ENCODE measurements at places on chromosomes 1 and 21.
A peak's percentile ranks its signal among the peaks of the same experiment; 100 is the strongest.

GRCh38 chr1:244074559-244075171, 23.6 kb downstream of the ZBTB18 start:
- DNase-seq = no peak

GRCh38 chr1:158996998-158997397, 12.7 kb upstream of the IFI16 start:
- DNase-seq = no peak

DNA sequence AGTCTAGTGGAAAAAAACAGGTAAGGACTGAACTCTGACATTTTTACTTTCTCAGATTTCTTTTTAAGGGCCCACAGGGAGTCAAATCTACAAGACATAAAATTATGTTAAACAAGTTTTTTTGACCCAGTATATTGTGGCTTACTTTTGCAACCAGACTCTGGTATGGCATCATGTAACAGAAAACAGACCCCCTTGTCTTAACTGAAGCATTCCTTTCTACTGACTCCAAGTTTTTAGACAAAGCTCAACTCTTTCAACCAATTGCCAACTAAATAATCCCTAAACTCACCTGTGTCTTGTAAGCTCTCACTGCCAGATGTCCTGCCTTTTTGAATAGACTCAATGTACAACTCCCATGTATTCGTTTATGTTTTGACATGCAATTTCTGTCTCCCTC, 64.3 kb downstream of the FASLG start:
- no peak for DNase-seq

DNA sequence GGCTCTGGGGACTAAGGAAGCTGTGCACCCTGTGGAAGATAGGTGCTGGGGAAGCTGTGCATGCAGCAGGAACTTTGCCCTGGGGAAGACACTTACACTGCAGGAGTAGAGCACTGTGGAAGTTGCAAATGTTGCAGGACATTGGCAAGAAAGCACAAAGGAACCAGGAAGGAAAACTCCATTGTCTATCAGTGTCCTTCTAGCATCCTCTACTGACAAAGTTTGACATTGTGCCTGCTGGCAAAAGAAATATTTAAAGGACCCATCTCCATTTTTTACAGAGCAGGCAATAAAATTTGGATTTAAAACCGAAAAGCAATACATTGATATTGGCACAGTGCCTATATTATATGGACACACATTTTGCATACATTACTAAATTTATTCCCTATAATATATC, 394.1 kb downstream of the PBX1 start:
- DNase-seq = no peak

GRCh38 chr1:70438529-70438928, 27.5 kb downstream of the CTH start:
- no peak for DNase-seq

DNA sequence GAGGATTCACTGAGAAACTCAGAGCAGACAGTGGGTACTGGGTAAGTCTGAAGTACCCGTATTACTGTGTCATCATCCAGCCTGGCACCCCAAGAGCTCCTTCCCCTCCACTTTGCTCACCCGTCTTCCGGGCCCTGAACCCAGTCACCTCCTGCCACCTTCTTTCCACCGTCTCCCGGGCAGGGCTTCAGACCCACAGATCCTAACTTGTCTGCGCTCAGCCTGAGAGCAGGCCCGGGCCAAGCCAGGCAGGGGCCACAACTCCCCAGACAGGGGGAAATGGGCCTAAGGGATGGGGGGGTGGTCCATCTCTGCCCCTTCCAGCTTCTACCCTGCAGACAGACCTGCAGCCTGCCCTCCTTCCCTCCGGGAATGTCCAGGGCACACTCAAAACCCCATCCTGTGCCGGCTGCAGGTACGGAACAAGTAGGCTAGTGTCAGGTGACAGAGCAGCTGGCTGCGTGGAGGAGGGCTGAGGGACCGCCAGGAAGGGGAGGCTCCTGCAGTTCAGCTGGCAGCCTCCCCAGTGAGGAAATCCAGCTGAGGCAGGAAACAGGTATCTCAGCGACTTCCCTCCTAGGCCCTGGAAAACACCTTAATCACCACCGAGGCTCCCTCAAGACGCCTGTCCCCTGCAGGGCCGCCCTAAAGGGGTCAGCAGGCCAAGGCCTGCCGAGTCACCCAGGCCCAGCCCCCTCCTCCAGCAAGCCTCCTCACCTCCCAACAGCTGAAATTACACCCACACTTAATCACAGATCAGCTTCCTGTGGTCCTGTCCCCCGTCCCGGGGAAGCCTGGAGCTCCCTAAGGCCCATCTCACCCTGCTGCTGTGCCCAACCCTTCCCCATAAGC, 3.5 kb downstream of the HSPG2 start:
- DNase-seq = no peak

DNA sequence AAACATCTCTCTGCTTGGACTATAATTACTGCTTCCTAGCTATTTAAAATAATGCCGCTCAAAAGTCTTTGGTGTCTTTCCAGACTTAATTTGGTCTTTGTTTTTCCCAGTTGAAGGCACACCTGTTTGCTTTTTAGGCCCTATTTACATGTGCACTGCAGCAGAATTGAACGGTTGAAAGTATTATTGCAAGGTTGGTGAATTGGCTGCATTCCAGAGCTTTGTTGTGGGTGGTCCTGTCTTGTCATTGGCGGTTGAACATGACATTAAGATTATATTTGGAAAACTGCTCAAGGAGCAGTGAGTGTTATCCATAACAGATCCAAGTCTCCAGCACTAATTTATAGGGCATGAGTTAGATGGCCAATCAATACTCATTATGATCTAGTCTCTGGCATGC, 656.3 kb downstream of the PTPRC start:
- no peak for DNase-seq

DNA sequence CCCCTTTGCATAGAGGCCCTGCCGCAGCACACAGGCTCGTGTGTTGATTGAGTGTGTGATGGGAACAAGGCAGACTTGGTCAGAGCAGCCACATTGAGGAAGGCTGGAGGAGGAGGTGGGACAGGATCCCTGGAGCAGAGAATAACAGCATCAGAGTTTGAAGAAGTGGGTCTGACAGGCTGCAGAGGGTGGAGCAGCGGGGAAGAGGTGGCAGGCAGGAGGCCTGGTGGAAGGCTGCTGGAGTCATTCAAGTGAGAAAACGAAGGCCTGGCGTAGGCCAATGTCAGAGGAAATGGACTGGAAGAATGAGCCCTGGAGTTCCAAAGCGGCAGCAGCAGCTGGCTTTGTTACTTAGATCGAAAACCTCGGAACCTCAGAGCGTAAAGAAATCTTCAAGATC, 115.0 kb upstream of the GRIK3 start:
- no peak for DNase-seq

GRCh38 chr1:197798492-197798891, 23.2 kb upstream of the DENND1B start:
- DNase-seq = no peak

DNA sequence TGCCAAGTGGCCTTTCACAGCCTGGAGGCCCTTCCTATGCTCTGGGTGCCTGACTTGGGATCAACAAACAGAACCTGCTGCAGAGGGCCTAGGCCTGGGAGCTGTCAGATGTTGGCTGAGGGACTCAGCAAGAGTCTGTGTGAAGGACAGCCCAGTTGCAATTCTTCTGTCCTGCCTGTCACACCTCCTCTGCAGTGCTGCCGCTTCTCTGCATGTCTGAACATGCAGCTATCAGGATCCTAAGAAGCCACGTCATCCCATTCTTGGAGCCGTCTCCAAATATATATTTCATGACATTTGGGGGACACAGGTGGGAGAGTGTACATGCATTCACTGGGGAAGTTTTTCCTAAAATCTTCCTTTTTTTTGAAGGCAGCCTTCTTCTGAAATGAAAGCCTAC, 8.6 kb downstream of the FCAMR start:
- DNase-seq = peak; percentile 26

DNA sequence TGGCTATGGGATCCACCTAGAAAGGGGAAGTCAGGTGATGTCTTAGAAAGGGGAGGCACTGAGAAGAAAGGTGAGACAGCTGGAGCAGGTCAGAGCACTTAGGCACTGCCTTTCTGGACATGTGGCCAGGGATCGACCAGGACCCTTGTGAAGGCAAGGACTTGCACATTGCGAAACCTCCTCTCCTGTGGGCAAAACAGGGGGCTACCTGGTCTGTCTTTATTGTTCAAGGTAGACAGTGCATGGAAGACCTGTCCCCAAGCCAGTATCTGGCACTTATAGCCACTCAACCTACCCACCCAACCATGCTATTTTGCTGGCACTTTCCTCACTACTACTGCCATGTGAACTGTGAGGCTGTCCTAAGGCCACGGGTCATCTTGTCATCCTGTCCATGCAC, 67.2 kb downstream of the NAV1 start:
- DNase-seq = no peak

- DNase-seq = peak; percentile 91
Observed at GRCh38 chr1:177209357-177209756, 38.6 kb downstream of the BRINP2 start.

DNA sequence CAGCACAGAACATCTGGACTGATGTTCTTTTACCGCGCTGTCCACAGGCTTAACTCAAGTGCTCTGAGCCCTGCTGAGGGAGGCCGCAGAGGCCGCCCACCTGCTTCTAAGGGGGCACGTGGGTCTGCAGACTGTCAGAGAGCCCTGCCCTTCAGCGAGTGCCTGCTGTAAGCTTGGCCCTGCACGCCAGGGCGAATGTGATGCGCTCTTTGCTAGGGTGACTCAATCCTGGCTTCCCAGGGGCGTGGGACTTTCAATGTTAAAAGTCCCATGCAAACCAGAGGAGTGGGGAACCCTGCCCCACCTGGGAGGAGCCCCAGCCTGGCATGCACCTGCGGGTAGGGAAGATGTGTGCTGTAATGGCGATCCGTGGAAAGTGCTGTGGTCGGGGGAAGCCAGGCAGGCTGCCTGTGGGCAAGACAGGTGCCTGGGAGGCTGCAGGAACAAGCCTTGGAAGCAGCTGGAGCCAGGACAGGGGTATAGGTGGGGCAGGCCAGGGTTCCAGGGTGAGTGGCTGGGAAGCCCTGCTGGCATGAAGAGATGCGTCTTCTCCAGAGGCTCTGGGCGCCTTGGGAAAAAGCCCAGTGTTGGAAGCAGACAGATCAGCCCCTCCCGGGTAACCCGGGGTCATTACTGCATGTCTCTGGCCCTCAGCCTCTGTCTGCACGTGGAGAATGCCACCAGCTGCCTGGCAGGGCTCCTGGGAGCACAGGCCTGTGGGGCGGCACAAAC, 594 bp upstream of the PANK4 start:
- DNase-seq = no peak

- no peak for DNase-seq
Observed at GRCh38 chr1:214472364-214472763, 79.0 kb downstream of the PTPN14 start.

DNA sequence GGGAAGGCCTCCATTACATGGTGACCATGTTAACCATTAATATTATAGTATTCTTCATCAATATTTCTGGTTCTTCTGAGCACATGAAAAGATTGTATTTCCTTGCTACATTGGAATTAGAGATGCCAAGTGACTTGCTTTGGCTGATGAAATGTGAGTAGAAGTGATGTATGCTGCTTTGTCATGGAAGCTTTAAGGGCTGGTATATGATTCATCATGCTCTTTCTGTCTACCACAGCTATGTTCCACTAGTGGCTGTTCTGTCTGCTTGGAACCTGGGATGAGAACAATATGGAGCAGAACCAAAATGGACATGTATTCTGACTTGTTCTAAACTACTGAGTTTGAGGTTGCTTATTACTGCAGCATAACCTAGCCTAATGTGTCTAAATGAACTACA, 163.3 kb downstream of the TM2D1 start:
- DNase-seq = no peak

DNA sequence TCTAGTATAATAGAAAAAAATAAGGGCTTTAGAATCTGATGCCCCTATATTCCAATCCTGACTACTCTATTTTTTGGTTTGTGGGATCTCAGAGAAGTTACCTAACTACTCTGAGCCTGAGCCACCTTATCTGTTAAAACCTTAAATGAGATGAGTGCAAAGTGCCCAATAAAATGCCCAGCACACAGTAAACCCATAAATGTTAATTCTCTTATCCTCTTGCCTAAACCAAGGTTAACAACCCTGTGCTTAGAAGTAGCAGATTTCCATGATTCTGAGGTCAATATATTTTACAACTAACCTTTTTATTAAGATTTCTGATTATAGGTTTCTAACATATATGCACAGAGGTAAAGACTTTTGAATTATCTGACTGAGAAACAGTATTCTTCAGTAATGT, 35.8 kb downstream of the DOCK7 start:
- DNase-seq = no peak

DNA sequence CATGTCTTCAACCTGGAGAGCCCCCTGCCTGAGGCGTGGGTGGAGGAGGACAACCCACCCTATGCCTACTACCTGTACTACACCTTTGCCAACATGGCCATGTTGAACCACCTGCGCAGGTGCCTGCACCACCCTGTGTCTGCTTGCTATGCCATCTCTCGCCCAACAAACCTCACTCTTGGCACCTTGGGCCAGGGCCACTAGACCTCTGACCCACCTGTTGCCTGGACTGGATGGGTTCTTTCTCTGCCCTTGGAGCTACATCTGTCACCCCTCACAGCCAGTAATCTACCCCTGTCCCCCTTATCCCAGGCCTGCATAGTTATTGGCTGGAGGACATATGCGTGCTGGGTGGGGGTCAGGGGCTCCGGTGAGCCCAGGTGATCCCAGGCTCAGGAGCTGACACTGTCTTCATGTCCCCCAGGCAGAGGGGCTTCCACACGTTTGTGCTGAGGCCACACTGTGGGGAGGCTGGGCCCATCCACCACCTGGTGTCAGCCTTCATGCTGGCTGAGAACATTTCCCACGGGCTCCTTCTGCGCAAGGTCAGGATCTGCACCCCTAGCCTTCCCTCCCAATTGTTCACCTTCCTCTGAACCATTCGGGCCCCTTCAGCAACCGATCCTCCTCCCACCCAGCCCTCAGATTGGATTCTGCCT, 9.9 kb downstream of the AMPD2 start:
- no peak for DNase-seq

DNA sequence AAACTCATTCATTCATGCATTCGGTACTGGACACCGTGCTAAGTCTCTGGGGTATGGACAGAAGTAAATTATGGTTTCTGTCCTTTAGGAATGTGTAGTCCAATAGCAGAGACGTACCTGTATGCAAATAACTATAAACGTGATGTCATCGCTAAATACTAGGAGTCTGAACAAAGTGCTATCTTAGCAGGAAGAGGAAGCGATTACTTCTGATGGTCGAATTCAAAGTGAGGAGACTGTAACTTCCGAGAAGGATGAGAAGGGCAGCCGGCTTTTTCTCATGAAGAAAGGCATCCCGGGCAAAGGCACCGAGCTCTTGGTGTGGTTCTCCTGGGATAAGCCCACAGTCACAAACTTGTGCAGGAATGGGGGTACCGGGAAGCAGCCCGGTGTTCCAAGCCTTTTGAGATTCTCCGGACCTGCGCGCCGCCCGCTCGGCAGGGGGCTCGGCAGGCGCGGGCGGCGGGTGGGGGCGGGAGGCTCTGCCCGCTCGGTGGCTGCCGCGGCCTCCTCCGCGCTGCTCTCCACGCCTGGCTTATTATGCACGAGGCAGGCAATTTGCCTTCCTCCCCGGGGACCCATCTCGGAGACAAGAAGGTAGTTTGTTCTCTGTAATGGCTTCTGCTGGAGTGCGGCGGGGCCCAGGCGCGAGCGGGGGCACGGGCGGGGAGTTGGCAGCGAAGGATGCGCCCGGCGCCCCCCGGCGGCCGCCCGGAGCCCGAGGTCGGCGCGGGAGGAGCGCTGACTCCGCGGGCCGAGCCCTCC, 67.5 kb upstream of the CD1D start:
- no peak for DNase-seq

All from keratinocyte (primary cell).